ENCODE measurements at places on chromosomes 7 and 10.
A peak's percentile ranks its signal among the peaks of the same experiment; 100 is the strongest.

- H3K27me3 ChIP-seq, result peaks cover 2% of the 10 kb centered on the region
- H3K27ac ChIP-seq, result no peak overlapping the region
- H3K4me3 ChIP-seq, result no peak overlapping the region
- DNase-seq, result peak; percentile 64
These were observed 26.2 kb upstream of the ZNF467 start for GRCh38 chr7:149799397-149800168.

- no peak overlapping the region for H3K4me3 ChIP-seq
- DNase-seq, result no peak
- no peaks in the 10 kb centered on the region for H3K36me3 ChIP-seq
- H3K4me1 ChIP-seq, result no peaks in the 10 kb centered on the region
- H3K27me3 ChIP-seq, result peaks cover 6% of the 10 kb centered on the region
These were observed 221.4 kb downstream of the GATA3 start for GRCh38 chr10:8275911-8276310.

DNA sequence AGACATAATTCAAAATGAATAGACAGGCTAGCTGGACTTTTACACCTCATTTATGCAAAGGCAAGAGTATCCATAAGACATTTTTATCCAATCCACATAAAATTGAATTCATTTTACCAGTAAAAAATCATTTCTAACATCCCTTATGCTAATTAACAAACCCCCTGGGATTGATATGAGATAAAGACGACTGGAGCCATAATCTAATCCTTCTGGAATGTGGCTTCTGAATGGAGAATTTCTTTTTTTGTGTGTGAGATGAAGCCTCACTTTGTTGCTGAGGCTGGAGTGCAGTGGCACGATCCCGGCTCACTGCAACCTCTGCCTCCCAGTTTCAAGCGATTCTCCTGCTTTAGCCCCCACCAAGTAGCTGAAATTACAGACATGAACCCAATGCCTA is 90.4 kb downstream of the AKR1D1 start:
- H3K4me1 ChIP-seq, result no peaks in the 10 kb centered on the region
- no peak overlapping the region for H3K4me3 ChIP-seq
- DNase-seq, result no peak
- peaks cover 2% of the 10 kb centered on the region for H3K27me3 ChIP-seq

DNA sequence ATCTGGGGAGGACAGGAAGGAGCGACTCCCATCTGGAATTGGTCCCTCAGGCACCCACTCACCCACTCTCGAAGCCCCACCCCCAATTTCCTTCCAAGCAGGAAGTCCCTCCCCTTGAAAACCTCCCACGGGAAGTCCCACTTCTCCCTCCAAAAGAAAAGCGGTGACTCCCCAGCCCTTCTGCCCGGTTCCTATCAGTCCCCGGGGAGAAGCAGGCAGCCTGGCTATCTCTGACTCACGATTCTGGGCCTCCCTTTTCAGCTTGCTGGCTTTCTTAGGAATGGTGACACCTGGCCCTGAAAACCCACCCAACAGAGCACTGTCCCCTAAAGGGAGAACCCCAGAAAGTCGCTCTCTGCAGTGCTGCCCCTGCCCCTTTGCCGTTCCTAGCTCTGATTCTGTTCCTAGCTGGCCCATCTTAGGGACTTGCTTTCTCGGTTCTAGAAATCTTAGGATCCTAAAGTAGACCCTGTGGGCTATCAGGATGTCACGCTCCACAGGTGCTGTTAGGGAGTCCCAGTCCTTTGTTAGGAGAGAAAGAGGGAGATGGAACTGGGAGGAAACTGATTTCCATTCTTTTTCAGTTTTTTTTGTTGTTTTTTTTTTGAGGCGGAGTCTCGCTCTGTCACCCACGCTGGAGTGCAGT is 6.0 kb downstream of the TSC22D4 start:
- H3K27me3 ChIP-seq, result no peaks in the 10 kb centered on the region
- H3K4me1 ChIP-seq, result peaks cover 33% of the 10 kb centered on the region
- H3K4me3 ChIP-seq, result no peak overlapping the region

DNA sequence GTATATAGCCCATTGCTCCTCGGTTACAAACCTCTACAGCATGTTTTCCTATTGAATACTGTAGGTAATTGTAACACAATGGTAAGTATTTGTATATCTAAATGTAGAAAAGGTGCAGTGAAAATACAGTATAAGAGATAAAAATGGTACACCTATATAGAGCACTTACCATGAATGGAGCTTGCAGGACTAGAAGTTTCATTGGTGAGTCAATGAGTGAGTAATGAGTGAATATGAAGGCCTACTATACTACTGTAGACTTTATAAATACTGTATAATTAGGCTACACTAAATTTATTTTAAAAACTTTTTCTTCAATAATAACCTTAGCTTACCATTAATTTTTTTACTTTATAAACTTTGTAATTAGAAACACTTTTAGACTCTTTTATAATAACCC is 239.7 kb downstream of the CDK14 start:
- H3K4me3 ChIP-seq, result no peak overlapping the region
- peaks cover 48% of the 10 kb centered on the region for H3K36me3 ChIP-seq
- DNase-seq, result no peak
- no peak overlapping the region for H3K27ac ChIP-seq
- H3K4me1 ChIP-seq, result peaks cover 38% of the 10 kb centered on the region

- DNase-seq, result no peak
- H3K27ac ChIP-seq, result no peak overlapping the region
These were observed 53.6 kb downstream of the SEC61G start for GRCh38 chr7:54705436-54705835.

DNA sequence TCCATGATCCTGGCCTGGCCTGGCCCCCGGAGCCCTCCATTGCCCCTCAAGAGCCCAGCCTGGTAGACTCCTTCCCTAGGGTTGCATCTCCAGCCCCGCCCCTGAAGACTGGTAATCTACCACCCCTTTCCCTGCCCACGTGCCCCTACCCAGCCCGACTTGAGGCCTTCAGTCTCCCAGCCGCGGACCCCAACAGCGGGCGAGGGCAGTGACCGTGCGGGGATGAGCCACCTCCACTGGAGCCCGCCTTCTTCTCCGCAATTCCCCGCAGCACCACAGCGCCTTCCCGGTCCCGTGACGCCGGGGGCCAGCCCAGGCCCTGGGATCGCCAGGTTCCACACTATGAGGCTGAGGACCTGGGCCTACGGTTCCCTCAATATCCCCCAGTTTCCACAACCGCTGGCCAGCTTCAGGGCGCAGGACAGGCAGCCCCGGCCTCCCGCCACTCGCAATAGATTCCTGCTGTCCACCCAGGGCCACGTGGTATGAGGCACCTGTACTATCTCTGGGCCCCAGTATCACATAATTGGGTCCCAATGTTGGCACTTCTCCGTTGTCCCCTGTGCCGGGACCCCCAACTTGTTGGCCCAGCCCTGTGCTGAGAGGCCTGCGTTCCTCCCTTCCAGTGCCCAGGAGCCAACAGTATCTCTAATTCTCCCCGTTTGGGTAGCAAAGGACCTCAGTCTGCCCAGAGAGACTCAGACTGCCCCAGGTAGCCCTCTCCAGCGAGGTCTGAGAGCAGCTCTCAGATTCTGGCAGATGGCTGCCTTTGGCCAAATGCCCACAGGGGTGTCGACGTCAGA is 1.1 kb upstream of the GPRIN2 start:
- peaks cover 14% of the 10 kb centered on the region for H3K4me1 ChIP-seq
- DNase-seq, result peak; percentile 11
- H3K27ac ChIP-seq, result no peak overlapping the region
- H3K36me3 ChIP-seq, result peaks cover 3% of the 10 kb centered on the region

- no peaks in the 10 kb centered on the region for H3K36me3 ChIP-seq
- H3K4me1 ChIP-seq, result no peaks in the 10 kb centered on the region
- no peak for DNase-seq
- H3K4me3 ChIP-seq, result no peak overlapping the region
- H3K27me3 ChIP-seq, result no peaks in the 10 kb centered on the region
These were observed 55.8 kb downstream of the PTN start for GRCh38 chr7:137287651-137288258.

GRCh38 chr10:27534161-27534700 is 30.1 kb downstream of the RAB18 start:
- no peaks in the 10 kb centered on the region for H3K4me1 ChIP-seq
- no peak for DNase-seq
- peaks cover 10% of the 10 kb centered on the region for H3K36me3 ChIP-seq
- no peaks in the 10 kb centered on the region for H3K27me3 ChIP-seq
- H3K27ac ChIP-seq, result no peak overlapping the region

GRCh38 chr10:89887406-89887805 is 186.0 kb downstream of the KIF20B start:
- peaks cover 35% of the 10 kb centered on the region for H3K4me1 ChIP-seq
- DNase-seq, result no peak
- peaks cover 2% of the 10 kb centered on the region for H3K36me3 ChIP-seq

- no peak overlapping the region for H3K4me3 ChIP-seq
- H3K27ac ChIP-seq, result no peak overlapping the region
- H3K4me1 ChIP-seq, result no peaks in the 10 kb centered on the region
- H3K27me3 ChIP-seq, result peaks cover 26% of the 10 kb centered on the region
- no peaks in the 10 kb centered on the region for H3K36me3 ChIP-seq
These were observed 91.0 kb downstream of the MICALL2 start for GRCh38 chr7:1368184-1368681.

DNA sequence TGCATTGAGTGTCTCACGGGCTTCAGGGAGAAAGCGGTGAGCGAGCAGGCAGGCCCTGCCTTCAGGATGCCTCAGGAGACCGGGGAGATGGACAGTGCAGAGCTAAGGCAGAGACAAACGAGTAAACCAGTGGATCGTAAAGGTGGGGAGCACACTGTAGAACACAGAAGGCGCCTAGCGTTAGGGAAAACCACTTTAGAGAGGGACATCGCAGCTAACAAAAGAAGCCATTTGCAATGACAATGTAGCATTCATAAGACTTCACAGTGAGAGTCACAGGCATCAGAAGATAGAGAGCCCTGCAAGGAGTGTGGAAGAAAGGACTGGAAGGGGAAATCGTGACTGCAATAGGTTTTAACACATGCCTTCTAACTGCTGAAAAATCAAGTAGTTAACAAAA is 54.9 kb upstream of the TMEM273 start:
- no peak overlapping the region for H3K4me3 ChIP-seq
- H3K27me3 ChIP-seq, result peaks cover 1% of the 10 kb centered on the region
- H3K4me1 ChIP-seq, result peaks cover 11% of the 10 kb centered on the region
- no peak for DNase-seq

- no peaks in the 10 kb centered on the region for H3K4me1 ChIP-seq
- no peak for DNase-seq
- peaks cover 2% of the 10 kb centered on the region for H3K27me3 ChIP-seq
- no peak overlapping the region for H3K4me3 ChIP-seq
- H3K27ac ChIP-seq, result no peak overlapping the region
These were observed 310.1 kb downstream of the TCERG1L start for GRCh38 chr10:131001438-131001837.

GRCh38 chr7:107450970-107451369 is 18.9 kb upstream of the GPR22 start:
- H3K27ac ChIP-seq, result no peak overlapping the region
- H3K27me3 ChIP-seq, result no peaks in the 10 kb centered on the region
- no peak overlapping the region for H3K4me3 ChIP-seq
- H3K36me3 ChIP-seq, result peaks cover 32% of the 10 kb centered on the region
- DNase-seq, result no peak
- H3K4me1 ChIP-seq, result peaks cover 10% of the 10 kb centered on the region

GRCh38 chr10:77664008-77664407 is 26.4 kb upstream of the KCNMA1 start:
- no peaks in the 10 kb centered on the region for H3K36me3 ChIP-seq
- peaks cover 3% of the 10 kb centered on the region for H3K4me1 ChIP-seq
- DNase-seq, result no peak
- H3K27me3 ChIP-seq, result peaks cover 5% of the 10 kb centered on the region
- H3K27ac ChIP-seq, result no peak overlapping the region

- no peak for DNase-seq
- H3K4me1 ChIP-seq, result no peaks in the 10 kb centered on the region
- H3K27ac ChIP-seq, result no peak overlapping the region
- H3K27me3 ChIP-seq, result no peaks in the 10 kb centered on the region
- no peak overlapping the region for H3K4me3 ChIP-seq
These were observed 78.4 kb downstream of the NXPH1 start for GRCh38 chr7:8511855-8512254.

- DNase-seq, result no peak
- H3K27me3 ChIP-seq, result no peaks in the 10 kb centered on the region
- H3K36me3 ChIP-seq, result no peaks in the 10 kb centered on the region
- H3K4me1 ChIP-seq, result peaks cover 58% of the 10 kb centered on the region
- no peak overlapping the region for H3K4me3 ChIP-seq
These were observed 154.9 kb upstream of the ITGB1 start for GRCh38 chr10:33112831-33113455.

DNA sequence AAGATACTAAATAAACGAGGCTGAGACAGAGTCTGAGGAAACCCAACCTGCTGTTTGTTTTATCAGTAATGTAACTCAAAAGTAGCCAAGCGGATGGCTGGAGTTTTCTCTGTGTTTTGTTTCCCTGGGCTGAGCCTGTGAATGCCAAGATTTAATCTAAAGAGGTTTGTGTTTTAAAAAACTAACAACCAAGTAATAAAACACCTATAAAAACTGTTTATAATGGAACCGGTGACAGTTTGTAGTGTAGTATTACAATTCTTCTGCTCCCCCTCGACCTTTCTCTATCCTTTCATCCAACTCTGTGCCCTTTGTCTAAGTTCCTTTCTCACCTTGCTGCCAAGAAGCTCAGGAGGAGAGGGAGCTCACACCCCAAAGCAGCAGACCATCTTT is 2.6 kb upstream of the KAT6B start:
- no peak for DNase-seq
- peaks cover 18% of the 10 kb centered on the region for H3K4me1 ChIP-seq
- H3K36me3 ChIP-seq, result no peaks in the 10 kb centered on the region
- peak overlapping the region; percentile 57 for H3K27ac ChIP-seq
- H3K4me3 ChIP-seq, result peak overlapping the region; percentile 98

DNA sequence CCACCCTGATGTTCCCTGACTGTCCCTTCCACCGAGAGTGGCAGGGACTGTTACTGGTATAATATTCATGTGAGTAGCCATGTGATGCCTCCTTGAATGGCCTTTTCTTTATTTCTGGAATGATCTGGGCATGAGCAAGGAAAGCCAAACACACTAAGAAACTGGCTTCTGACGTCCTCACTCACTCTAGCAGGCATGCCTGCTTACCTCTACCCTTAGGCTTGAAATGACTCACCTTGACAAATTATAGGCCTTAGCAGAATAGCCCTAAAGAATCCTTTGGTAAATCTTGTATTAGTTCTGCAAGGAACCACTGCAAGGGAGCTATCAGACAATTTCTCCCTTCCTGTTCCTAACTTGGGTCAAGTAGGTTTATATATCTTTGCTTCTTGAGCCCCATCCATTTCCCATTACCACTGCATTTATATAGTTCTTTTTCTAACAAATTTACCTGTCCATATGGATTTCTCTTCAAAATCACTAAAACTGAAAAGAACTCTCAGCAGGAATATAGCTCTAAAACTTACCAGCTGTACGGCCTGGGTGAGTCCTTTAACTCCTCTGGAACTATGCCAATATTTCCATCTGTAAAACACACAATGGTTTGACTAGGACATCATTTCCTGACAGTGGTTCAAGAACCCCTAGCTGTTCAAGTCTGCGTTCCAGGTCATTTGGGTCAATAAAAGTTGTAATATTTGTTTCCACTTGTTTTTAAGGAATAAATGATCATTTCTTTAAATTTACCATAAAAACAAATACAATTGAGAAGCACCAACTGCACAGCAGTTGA is 13.0 kb upstream of the NDUFA5 start:
- no peaks in the 10 kb centered on the region for H3K36me3 ChIP-seq
- H3K4me1 ChIP-seq, result peaks cover 8% of the 10 kb centered on the region
- no peak for DNase-seq
- no peak overlapping the region for H3K27ac ChIP-seq
- H3K4me3 ChIP-seq, result no peak overlapping the region

Measured in memory B cell (primary cell).